ENCODE measurements at places on chromosomes 12 and 14. TPM values are rescaled to one million over a fixed set of nuclear protein-coding genes. Genes with fewer than 3 reads are reported as not detected.

DNA sequence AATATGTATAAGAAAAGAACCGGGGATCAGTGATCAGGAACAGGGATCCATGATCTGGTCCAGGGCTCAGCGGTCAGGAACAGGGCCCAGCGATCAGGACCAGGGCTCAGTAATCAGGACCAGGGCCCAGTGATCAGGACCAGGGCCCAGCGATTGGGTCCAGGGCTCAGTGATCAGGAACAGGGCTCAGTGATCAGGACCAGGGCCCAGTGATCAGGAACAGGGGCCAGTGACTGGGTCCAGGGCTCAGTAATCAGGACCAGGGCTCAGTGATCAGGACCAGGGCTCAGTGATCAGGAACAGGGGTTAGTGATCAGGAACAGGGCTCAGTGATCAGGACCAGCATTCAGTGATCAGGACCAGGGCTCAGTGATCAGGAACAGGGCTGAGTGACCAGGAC is 56.3 kb downstream of the TMEM121 start:
- no peak for DNase-seq

- DNase-seq: no peak
Observed at GRCh38 chr12:96077081-96077480, 41.7 kb upstream of the LTA4H start.

The DNAI7 gene
- not detected for total RNA-seq

The CLEC7A gene
- not detected for total RNA-seq
